ENCODE measurements at places on chromosomes 5 and 9.

DNA sequence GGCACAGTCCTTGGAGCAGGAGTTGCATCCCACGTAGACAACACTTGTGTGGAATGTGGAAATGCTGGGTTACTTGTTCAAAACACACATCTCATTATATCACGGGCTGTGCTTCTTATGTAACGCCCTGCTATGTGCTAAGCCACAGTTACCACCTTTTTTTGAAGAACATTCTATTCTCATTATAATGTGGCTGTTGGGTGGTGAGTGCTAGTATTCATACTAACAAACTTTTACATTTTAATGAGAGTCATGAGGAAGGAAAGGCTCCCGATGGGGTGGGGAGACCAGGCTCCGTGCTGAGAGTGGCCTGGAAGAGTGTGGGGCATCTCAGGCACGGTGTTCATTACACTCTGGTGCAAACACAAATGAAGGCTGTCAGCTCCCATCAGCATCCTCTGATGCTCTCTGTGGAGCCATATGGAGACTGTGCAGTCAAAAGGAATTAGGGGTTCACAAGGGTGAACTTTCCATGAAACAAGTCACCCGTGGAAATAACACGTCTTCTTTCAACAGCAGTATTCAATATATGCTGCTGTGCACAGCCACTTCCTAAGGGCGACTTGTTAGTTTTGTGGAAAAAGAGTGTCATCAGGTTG is 153.1 kb upstream of the RAPGEF1 start:
- no peak for DNase-seq

GRCh38 chr5:136474466-136474865 is 109.1 kb upstream of the TRPC7 start:
- no peak for DNase-seq

DNA sequence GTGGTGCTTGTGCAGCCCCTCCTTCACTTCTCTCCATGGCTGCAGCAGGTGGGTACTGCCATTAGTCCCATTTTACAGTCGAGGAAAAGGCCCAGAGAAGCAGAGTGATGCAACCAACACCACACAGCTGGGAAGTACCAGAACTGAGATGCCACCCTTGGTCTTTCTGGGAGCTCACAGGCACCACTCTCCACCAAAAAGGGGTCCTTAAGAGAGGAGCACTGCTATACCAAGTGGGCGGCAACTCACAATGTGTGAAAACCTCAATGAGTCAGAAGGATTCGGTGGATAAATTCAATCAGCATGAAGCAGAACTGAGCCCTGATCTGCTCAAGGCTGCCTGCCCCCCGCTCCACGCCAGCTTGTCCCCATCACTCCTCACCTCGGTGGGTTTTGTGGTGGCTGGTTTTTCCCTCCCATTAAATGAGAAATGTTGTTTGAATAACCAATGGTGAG is 213.7 kb downstream of the FSTL4 start:
- DNase-seq, result no peak

DNA sequence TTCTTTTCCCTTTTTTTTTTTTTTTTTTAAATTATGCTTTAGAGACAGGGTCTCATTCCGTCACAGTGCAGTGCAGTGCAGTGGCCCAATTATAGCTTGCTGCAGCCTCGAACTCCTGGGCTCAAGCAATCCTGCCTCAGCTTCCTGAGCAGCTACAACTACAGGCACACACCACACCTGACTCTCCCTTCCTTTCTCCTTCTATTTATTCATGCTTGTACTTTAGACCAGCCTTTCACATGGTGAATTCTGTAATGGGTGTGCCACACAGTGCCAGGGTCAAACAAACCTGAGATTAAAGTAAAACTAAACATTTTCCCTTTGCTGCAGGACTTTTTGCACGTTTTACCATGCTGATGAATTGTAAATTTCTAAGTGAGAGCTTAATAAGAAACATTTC is 8.0 kb downstream of the SH3RF2 start:
- DNase-seq, result no peak

DNA sequence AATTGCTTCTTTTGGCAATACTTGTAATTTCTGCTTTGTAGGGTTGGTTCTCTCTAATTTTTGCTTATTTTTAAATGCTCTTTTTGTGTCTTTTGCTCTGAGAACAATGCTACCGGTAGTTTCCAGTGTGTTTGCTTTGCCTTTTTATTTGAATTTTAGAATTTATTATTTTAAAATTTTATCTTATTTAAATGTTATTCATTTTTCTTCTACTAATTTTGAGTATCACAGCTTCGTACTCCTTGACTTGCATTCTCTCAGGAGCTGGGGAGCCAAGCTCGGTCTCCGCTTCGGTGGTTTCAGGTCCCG is 45.9 kb downstream of the ANXA2R start:
- DNase-seq, result no peak

GRCh38 chr5:176469296-176469695 is 21.1 kb downstream of the FAF2 start:
- no peak for DNase-seq

GRCh38 chr9:120344230-120344629 is 235.7 kb downstream of the CDK5RAP2 start:
- DNase-seq, result no peak

GRCh38 chr9:127644146-127644827 is 32.2 kb downstream of the STXBP1 start:
- DNase-seq, result no peak

DNA sequence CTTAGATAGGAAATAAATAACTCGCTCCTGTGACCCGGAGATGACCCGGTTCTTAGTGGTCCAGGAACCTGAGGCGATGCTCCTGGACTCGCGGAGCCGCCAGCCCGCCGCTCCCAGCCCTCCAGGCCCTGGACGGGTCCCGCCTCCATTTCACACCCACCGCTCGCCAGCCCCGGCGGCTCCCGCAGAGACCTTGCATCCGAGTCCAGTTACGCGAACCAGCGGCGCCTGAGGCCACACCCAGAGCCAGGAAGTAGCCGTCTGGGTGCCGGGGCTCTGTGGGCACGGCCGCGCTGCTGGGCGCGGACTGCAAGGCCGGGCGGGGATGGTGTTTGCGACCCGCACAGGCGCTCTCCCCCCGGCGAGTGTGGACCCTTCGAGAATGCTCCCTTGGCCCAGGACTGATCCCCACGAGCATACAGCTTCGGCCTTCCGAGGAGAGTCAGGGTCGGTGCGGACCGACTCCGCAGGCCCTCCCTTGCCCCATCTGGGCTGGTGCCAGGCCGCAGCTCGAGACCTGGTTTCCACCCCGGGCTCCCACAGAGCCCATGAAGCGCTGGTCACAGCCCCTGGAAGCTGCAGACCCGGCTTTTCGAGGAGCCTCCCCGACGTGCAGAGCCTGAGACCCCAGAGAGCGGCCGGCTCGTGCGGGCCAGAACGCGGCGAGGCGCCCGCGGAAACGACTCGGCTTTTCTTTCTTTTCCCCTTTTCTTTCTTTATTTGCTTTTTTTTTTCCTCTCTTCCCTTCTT is 5.2 kb upstream of the BARX1 start:
- no peak for DNase-seq

DNA sequence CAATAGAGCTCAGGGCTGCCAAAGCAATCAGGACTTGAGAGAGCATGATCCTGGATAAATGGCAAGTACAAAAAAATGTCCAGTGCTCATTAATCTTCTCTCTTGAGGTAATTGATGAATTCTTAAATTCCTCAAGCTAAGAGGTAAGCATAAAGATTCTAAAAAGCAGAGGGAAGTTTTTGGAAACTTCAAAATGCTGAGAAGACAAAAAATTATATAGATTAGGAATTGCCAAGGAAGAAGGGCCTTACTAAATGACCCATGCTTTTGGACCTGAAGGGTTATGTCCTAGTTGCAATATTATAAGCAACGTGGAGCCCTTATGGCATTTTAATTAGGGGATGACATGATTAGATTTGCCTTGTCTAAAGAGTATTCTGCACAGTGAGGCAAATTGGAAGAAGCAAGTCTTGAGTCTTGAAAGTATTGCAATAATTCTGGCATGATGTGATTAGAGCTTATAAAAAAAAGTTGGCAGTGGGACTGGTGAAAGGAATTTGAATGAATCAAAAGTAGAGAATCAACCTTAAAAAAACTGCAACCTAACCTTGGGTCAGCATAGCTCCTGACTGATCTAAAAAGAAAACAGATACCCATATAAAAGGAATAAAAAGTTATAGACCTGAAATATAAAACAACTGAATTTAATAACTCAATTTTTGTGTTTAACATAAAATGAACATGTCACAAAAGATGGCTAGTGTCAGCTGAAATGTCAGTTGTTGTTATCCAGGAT is 323.8 kb upstream of the ARRDC3 start:
- DNase-seq, result no peak

Measured in CD4-positive, alpha-beta T cell treated with Interferon gamma for 1 hour (primary cell).